Activated T-cell treated with anti-CD3 and anti-CD28 coated beads for 4 hours (primary cell): ENCODE measurements at places on chromosomes 16 and 17.

- no peak for DNase-seq
Measured at GRCh38 chr17:13337864-13338371, 263.8 kb downstream of the HS3ST3A1 start.

- DNase-seq, result no peak
Measured at GRCh38 chr16:74749291-74750055, 25.1 kb downstream of the FA2H start.

DNA sequence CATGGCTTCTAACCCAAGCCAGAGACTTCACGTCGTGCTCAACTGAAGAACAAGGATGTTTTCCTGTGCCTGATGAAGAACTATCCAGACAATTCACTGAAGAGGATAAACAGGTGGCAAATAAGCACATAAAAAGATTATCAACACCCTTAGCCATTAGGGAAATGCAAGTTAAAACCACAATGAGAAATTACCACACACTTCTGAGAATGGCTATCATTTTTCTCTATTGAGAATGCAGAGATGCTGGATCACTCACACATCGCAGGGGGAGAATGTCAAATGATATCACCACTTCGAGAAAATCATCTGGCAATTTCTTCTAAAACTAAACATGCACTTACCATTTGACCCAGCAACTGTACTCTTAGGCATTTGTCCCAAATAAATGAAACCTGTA lies 162.8 kb downstream of the IRX3 start:
- no peak for DNase-seq

DNA sequence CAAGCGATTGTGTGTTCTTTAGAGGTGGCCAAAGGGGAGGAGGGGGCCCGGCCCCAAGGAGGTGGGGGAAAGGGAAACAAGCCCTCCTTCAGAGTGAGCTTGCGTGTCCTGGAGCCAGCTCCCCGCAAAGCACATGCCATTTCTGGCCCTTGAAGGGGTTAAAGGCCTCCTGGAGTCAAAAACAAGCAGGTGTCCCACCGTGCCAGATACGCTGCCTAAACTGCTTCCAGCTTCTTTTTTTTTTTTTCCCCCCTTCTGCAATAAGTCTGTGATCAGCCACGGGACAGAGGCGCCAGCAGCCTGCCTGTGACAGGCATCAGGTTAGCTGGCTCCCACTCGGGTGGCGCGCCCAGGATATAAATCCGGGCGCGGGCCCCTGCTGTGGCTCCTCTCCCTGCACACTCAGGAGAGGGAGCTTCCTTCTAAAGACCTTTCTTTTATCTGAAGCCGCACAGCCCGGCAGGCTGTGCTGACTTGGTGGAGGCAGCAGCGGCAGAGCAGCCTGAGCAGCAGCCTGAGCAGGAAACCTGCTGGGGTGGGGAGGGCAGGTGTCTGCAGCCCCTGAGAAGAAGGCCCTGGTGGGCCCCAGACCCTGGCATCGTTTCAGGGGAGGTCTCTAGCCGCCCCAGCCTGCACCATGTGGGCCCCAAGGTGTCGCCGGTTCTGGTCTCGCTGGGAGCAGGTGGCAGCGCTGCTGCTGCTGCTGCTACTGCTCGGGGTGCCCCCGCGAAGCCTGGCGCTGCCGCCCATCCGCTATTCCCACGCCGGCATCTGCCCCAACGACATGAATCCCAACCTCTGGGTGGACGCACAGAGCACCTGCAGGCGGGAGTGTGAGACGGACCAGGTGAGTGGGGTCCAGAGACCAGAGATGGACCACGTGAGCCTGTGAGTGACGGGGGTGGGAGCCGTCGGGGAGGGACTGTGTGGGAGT lies at the start of gene WFIKKN2:
TSS of gene WFIKKN2 (plus strand) at position 286 of the 934 bp plus-strand sequence. CDS start at position 638, 352 bp downstream.
- no peak for DNase-seq

DNA sequence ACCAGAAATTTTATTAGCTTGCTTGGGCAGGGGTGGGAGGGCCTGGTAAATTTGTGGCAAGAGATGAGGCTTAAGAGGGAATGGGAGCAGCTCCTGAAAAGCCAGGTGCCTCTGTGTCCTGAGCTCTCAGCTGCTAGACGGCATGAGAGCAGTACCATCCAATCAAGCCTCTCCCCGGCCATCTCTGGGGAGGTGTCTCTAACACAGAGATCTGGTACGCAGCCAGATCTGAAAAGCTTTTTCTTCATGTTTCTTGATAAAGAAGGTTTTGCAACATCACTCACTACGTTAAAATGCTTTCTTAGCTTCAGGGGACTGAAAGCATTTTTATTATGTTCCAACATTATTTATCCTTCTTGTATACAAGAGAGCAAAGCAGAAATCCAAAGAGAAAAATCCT lies 488.2 kb downstream of the RBFOX1 start:
- DNase-seq, result no peak

DNA sequence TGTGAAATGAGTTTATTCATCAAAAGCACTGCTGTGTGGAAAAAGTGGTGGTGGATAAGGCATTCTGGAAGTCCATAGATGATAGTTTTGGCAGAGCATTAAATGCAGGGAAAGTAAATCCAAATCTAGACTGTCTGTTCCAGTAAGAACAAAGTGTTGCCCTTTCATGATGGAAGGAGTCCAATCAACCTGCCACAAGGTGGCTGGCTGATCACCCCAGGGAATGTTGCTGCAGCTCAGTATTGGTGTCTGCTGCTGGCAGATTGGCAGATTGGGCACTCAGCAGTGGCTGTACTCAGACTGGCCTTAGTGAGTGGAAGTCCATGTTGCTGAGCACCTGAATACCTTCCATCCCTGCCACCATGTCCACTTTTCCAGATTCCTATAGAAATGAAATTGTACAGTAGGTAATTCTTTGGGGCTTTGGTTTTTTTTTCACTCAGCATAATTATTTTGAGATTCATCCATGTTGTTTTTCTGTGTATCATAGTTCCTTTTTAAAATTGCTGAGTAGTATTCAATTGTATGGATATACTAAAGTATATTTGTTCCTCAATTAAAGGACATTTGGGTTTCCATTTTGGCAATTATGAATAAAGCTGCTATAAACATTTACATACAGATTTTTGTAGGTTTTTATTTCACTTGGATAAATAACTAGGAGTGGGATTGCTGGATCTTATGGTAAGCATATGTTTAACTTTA lies 14.3 kb downstream of the DYNLL2 start:
- no peak for DNase-seq

GRCh38 chr16:10883004-10883403 lies 6.0 kb downstream of the CIITA start:
- DNase-seq, result no peak

DNA sequence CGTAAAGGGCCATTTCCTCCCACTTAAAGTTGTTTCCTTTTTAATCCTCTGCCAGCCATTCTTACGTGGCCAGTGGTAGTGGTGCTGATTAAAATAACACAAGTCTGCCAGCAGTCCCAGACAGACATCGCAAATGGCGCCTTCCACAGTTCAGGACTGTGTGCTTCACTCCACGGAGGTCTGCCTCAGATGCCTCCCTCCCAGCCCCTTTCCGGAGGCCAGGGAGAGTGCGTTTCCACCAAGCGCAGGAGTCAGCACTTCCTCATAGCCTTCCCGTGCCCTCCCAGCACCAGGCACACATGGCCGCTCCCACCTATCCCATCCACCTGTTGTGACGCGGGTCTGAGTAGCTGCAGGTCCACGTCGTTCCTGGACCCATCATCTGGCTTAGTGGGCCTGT lies 205.6 kb downstream of the RPTOR start:
- DNase-seq, result no peak

- DNase-seq, result no peak
Measured at GRCh38 chr17:63395075-63395805, 50.9 kb downstream of the CYB561 start.

DNA sequence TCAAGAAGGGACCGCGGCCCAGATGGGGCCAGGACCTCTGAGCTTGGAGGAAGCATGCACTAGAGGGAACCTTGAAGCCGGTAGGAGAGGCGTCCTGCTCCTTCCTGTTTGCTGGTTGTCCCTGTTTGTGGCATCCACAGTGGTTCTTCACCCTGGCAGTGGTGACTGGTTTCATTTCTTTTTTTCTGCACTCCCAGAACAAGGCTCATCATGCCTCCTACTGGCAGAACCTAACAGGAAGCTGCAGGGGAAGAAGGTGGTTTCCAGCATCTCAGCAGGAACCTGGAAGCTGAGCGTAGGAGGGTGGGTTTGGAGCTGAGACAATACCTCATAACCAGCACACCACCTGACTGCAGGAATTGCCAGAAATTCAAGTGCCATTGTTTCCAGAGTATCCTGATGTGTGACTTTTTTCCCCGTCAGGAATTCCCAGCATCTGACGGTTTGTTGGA lies 5.8 kb downstream of the TMEM231 start:
- no peak for DNase-seq

GRCh38 chr17:67244431-67245072 lies 444 bp downstream of the HELZ start:
- DNase-seq, result no peak

GRCh38 chr17:77636835-77637817 lies 321.4 kb upstream of the TNRC6C start:
- no peak for DNase-seq

- no peak for DNase-seq
Measured at GRCh38 chr16:26992666-26993349, 73.9 kb upstream of the C16orf82 start.

GRCh38 chr17:48111937-48112241 lies 4.3 kb downstream of the SNX11 start:
- DNase-seq, result no peak

DNA sequence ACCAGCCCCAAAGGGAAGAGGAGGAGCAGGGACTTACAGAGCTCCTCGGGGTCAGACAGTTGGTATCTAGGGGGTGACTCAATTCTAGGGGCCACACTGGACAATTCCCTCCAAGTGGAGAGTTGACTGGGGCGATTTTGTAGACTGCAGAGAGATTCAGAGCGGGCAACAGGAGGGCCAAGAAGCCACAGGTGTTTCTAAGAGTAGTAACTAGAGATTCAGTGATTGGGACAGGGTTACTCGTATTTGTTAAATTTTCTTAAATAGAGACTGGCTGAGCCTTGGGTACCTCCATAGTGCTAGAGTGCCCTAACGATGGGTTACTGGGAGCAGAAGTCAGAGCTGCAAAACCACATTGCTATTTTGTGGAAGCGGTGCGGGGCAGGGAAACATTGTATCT lies 3.3 kb upstream of the INPP5K start:
- DNase-seq, result no peak

DNA sequence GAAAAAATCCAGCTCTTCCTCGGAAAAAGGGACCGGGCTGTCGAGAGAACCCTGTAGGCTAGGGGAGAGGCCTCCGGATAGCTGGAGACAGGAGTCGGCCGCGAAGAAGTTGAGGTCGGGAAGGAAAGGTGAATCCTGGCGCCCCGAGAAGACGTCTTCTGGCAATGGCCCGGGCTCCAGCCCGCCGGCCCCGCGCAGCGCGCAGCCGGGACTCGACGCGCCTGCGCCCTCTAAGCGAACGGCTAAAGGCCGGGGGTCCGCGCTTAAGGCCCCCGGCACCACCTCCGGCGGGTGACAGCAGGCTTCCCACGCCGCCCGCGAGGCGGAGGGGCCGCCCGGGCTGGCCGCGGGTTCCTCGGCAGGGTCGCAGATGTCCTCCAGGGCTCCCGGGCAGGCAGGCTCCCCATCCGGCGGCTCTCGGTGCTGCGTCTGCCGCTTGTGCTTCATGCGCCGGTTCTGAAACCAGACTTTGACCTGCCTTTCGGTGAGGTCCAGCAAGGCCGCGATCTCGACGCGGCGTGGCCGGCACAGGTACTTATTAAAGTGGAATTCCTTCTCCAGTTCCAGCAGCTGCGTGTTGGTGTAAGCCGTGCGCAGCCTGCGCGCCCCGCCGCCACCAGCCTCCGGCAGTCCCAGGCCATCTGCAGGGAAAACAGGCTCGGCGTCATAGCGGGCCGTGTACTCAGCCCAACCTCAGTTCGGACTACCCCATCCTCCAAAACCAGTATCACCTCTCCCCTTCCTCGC lies 1.6 kb downstream of the HOXB2 start:
- peak; percentile 27 for DNase-seq

DNA sequence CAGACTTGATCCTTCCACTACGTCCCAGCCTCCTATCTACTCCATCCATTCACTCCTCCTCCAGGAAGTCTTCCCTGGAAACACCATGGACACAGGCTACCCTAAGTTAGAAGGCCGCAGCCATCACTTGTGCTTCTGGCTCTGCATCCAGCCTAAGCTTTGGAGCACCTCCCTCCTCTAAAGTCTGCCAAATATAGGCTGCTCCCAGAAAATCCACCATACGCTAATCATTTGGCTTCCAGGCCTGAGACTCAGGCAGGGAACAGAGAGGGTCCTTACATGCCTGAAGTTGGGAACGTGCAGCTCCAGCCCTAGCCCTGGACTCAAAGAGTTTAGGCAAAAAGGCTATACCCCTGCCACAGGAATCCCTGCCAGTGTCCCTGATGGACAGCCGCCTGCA lies 6.7 kb downstream of the PCGF2 start:
- DNase-seq, result no peak

GRCh38 chr17:70599198-70599597 lies 429.9 kb downstream of the KCNJ2 start:
- DNase-seq, result no peak

GRCh38 chr17:48444516-48445247 lies 14.7 kb upstream of the SKAP1 start:
- no peak for DNase-seq

- DNase-seq, result no peak
Measured at GRCh38 chr16:877242-878071, 76.9 kb upstream of the GNG13 start.

GRCh38 chr17:76492123-76492988 lies 8.9 kb downstream of the RHBDF2 start:
- no peak for DNase-seq

GRCh38 chr17:61225178-61225882 lies 174.3 kb upstream of the TBX2 start:
- DNase-seq, result no peak

DNA sequence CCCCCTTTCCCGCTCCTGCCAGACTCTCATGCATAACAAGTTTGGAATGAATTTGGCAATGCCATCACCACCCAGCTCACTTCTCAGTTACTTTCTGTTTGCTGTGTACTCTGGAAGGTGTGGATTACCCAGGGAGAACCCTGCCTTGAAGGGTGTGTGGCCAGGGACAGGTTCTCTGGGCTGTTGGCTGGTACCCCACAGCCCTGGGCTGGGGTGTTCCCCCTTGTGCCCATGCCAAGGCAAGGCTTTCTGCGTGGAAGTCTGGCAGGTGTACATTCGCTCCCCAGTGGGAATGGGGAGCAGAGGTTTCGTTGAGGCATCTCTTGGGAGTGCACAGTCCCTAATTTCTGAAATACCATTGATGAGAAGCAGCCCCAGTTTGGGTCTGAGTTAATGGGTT lies 187.7 kb downstream of the CCDC182 start:
- DNase-seq, result no peak

DNA sequence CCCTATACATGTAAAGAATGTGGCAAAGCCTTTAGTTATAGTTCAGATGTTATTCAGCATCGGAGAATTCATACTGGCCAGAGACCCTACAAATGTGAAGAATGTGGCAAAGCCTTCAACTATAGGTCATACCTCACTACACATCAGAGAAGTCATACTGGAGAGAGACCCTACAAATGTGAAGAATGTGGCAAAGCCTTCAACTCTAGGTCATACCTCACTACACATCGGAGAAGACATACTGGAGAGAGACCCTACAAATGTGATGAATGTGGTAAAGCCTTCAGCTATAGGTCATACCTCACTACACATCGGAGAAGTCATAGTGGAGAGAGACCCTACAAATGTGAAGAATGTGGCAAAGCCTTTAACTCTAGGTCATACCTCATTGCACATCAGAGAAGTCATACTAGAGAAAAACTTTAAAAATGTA lies 42.5 kb downstream of the ZNF267 start:
- no peak for DNase-seq

- no peak for DNase-seq
Measured at GRCh38 chr17:5355421-5356129, 63.9 kb downstream of the NUP88 start.

- no peak for DNase-seq
Measured at GRCh38 chr17:4204710-4205173, 59.0 kb downstream of the ANKFY1 start.

GRCh38 chr16:67054901-67055300 lies 26.0 kb downstream of the CBFB start:
- DNase-seq, result no peak
